ENCODE measurements at places on chromosomes 11 and 22. TPM values are rescaled to one million over a fixed set of nuclear protein-coding genes. Genes with fewer than 3 reads are reported as not detected.
A peak's percentile ranks its signal among the peaks of the same experiment; 100 is the strongest.

- no peak for DNase-seq
Observed at GRCh38 chr11:133900176-133901105, 55.1 kb upstream of the SPATA19 start.

DNA sequence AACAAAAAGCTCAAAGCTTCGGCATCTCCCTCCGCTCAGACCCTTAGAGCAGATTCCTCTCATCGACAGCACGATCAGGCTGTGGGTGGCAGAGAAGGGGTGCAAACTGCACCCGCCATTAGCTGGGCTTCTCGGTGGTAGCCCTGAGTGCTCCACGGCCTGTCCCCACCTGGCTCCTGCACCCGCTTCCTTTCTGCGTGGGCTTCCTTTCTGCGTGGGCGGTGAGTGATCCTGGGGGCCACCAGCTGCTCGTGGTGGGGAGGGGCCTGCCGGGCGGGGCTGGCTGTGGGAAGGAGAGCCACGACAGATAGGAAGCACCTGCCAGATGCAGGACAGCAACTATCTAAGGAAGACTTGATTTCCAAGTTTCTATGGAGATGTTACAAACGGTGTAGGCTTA, 55.0 kb downstream of the BRD1 start:
- DNase-seq, result no peak

The OR8B4 gene
- total RNA-seq, result not detected

DNA sequence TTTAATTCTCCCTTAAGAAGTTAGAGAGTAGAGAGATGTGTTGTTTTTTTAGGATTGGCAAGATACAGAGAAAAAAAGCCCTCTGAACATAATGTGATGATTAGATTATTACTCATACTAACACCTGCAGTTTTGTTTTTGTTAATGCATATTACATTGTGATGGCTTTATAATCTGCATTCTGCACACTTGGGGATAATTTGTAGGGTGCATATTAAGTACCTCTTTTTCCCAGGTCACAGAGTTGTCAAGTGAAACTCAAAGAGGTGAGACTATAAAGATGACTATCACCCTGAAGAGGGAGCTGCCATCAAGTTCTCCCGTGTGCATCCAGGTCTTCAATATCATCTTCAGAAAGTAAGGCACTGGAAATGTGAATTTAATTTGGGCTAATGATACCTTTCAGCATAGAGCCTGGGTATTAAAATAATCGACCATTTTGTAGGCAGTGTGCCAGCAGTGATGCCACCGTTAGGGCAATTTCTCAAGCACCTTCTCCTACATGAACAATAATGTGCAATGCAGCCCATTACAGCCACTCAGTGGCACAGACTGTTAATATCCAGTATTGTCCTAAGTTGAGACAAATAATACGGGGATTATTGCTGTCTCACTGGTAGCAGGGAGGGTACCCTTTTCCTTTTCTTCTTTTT, 16.2 kb downstream of the PIWIL4 start:
- no peak for DNase-seq

- no peak for DNase-seq
Observed at GRCh38 chr11:68374531-68374930, 62.1 kb downstream of the LRP5 start.

The TBC1D10A gene
- total RNA-seq, result 10.8 TPM

- no peak for DNase-seq
Observed at GRCh38 chr11:130328420-130328819, 13.7 kb upstream of the ZBTB44 start.

The OR9I1 gene
- not detected for total RNA-seq

The C22orf42 gene
- total RNA-seq, result not detected

DNA sequence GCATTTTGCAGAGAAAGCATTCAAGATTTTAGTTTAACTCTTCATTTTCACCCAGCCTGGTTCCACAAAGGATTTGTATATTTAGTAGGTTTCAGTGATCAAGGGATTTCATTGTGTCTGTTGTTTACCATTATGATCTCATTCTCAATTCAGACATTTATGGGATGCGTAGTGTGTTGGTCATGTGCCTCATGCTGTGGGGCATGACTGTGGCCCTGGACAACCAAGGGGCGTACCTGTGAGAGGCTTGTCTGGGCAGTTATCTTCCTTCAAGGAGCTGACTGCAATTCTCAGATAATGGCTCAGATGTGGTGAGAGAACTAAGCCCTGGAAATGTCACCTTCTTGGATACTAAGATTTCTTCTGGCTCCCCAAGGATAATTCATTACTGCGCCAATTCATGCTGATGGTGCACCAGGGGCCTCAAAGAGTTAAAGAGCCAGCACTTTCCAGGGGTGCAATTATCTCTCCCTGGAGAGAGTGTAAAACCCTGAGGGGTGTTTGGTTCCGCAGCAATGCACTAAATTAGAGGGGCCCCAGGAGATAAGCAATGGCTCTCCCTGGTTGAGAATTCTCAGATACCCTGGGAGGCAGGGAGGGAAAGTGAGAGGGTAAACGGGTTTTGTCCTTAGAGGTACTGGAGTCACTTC, 32.2 kb downstream of the SLC6A5 start:
- DNase-seq, result no peak

DNA sequence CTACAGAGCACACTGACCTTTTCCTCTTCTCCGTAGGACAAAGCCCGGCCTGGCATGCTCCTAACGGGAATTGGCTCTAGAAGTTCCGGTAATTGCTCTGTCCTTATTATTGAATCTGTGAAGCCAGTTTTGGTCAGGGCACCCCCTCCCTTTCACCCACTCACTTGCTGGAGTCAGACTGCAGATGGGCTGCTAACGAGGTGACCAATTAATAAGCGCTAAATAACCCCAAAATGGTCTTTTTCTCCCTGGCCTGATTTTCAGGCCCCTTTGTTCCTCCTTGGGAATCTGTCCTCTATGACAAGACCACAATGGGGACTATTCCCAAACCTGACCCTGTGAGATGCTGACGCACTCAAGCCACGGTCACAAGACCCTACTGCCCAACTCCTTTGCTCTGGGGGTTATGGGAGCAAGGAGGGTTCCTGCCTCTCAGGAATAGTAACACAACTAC, 610.0 kb upstream of the CADM1 start:
- DNase-seq, result no peak

- DNase-seq, result no peak
Observed at GRCh38 chr11:116929414-116930090, 92.1 kb upstream of the APOA1 start.

GRCh38 chr11:59754494-59754858, 700 bp upstream of the STX3 start:
- no peak for DNase-seq

- DNase-seq, result no peak
Observed at GRCh38 chr22:48535868-48536540, 1291.7 kb downstream of the BRD1 start.

The SLC37A2 gene
- 10.3 TPM for total RNA-seq

DNA sequence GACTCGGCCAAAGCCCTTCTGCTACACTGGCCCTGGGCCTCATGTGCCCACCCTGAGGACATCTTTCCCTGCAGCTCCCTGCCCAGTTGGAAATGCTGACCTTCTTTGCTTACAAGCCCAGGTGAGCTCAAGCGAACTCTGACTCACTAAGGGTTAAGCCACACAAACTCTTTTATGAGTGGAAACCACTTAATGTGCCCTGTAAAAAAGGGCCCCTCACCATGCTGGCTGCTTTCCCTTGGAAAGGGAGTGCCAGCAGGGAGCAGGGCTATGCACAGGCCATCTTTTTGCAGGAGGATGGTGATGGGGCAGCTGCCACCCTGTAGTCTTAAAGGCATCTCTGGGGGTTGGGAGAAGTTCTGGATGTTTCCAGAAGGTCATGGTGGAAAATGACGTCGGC, 18.7 kb downstream of the EHF start:
- no peak for DNase-seq

DNA sequence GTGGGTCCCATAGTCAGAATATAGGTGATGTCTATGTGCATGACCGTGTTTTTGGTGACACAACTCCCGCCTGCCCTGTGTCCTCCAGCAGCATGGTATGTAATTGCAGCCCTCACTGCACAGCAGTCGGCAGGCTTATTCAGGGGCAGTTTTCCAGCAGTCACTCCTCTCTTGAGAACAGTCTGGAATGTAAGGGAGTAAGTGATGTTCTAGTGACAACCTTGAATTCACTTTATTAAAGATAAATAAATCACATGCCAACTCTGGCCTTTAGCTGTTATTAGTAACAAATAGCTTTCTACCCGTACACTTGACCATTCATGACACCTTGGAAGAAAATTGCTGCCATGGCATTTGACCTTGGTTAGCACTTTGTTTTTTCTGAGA, 27.9 kb downstream of the ZNRF3 start:
- DNase-seq, result no peak

- DNase-seq, result no peak
Observed at GRCh38 chr11:74330075-74330858, 18.8 kb upstream of the P4HA3 start.

GRCh38 chr11:71342951-71343827, 90.8 kb upstream of the SHANK2 start:
- DNase-seq, result no peak

GRCh38 chr11:113518716-113519495, 43.7 kb upstream of the DRD2 start:
- no peak for DNase-seq

GRCh38 chr11:75677275-75677674, 8.4 kb upstream of the MAP6 start:
- no peak for DNase-seq

DNA sequence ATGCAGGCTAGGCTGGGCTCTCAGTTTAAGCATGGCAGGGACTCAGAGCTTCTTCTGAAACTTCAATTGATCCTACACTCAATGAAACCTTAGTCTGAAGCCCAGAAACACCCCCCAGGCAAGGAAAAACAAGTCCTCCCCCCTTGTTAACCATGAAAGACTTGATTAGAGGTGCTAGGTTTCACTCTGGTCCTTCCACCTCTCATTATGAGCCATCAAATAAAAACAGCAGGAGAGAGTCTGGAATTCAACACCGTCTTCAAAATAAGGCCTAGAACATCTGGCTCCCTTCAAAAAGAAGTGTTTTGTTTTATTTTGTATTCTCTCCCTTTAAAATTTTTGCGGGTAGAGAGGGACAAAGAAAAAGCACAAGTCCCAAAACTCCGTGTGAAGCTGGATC, 95.7 kb downstream of the NAT10 start:
- DNase-seq, result no peak

DNA sequence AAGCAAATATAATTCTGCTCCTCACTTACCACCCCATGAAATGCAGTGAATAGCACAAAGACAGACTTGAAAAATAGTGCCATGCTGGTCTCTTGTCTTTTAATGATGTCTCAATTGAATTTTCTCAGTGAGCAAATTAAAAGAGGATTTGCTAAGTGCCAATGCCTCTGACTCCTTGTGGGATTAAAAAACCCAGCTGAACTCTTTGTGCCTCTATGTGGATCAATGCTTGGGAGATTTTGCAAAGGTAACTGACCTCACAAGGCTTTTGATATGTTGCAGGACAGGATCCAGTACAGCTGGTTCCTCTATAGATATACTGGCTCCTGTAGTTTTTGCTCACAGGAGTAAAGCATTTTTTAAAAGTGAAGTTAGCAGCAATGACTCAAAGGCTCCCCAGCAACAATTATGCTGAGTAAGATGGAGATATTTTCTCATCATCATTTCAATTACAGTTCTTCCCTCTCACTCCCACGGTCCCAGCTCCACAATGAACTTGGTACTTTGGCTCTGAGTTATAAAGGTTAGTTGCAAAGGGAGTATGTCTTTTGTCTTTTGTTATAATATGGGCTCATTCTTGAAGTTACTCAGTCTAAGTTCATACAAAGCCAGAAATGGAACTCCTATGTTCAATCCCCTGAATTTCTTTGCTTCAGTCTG, 471.5 kb downstream of the LRRC4C start:
- DNase-seq, result no peak

DNA sequence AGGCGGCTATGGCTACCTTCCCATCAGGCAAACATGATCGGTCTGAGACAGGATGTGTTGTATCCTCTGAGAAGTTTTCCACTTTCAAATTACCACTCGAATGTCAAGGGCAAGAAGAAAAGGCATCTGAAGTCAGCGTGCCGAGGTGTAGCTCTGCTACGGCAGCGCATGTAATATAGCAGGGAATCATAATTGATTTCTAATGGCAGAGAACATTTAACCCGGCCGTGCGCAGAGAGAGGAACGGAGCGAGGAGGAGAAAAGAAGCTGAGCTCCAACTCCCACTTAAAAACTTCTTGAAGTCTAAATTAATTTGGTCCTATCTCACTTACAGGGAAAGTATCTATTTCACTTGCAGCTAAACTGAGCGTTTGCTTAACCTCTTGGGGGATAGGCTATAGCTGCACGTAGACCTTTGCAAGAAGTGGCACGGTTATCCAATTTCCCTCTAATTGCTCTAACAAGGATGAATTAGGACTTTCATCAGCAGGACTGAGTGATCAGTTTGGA, 137.3 kb upstream of the KIRREL3 start:
- DNase-seq, result no peak

DNA sequence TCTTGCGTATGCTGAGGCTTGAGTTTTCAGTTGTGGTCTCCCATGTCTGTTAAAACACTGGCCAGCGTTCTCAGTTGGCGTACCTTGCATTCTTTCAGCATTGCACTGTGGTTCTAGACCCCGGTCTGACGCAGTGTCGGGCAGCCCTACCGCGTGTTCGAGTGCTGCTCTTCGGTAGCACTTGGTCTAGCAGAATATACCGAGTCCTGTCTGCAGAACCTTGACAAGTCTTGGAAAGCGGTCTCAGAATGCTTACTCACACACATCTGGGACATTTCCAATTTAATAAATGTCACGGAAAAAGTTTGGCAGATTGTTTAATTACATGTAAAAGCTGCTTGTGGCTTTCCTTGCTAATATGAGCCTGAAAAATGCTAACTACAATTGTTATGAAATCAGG, 32.6 kb downstream of the PPFIA1 start:
- DNase-seq, result peak; percentile 23

DNA sequence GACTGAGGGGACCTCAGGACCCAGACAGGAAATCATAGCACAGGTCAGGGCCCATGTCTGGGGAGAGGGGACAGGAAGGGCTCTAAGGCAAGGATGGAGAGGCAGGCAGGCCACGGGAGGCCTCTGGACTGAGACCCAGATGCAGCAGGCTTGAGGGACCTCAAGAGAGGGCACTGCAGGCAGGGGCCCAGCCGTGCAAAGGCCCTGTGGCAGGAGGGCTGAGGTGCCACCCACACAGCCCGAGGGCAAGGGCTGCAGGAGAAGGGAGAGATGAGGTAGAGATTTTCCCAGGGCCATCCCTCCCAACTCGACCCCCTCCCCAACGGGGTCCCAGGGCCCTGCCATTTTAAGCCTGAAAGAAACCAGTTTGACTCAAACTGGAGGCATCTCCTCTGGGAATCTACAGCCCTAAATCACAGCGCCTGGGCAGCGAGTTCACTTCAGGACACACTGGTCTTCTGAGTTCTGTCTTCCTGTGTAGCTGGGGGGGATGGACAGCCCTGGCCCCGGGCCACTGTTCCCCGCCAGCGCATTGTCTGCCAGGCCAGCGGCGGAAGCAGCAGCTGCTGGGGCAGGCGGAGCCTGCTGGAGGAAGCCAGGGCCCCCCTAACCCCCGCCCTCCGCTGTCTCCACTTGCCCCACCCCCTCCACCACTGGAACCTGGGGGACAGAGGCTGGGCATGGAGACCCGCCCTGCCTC, 20.3 kb upstream of the WNT7B start:
- DNase-seq, result peak; percentile 77

The ABCC8 gene
- total RNA-seq, result 2.5 TPM
